ENCODE measurements at places on chromosomes 5 and 9.

DNA sequence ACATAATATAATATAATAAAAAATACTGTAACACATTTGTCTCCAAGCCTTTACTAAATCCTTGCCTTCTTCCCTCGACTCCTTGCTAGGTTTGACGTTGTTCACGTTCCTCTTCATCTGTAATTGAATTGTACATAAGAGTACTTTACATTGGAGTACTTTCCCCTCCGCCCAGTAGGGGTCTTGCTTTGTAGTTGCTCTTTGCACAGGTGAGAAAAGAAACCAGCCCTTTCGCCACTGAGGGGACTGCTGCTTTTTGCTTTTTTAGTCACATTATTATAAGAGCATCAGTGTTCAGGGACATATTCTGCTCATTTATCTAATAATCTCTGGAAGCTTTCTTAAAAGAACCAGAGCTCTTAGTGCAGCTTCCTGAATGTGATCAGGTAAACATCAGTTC lies 115.0 kb downstream of the CETN3 start:
- no peak for DNase-seq

GRCh38 chr9:107597743-107598217 lies 108.2 kb upstream of the KLF4 start:
- DNase-seq, result no peak

GRCh38 chr9:8961186-8961851 lies 1161.7 kb upstream of the DMAC1 start:
- DNase-seq, result no peak

GRCh38 chr5:18270635-18271338 lies 636.5 kb downstream of the TAF11L14 start:
- no peak for DNase-seq

DNA sequence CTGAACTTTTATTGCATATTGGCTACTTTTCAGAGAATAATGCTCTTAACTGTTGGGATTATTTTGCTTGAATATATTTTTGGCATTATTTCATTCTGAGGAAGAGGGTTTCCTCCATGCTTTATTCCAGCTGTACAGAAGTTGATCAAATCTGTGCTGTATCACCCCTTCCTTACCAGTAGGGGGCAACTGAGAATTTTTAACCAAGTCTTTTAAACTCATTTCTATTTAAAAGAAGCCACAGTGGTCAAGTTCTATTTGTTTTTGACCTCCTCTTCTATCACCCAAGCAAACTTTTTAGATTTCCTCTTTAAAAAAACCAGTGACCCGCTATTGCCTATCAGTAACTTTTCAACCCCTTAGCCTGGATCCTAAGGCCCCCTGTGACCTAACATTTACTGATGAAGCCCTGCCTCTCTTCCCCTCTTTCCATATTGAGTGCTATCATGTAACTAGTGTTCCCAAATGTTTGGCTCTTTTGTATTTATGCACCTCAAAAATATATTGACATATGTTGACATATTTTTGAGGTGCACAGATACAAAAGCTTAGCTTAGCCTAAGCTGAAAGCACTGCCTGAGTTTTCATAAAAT lies 80.6 kb downstream of the FBXO4 start:
- DNase-seq, result no peak

GRCh38 chr5:179208706-179209358 lies 136.4 kb downstream of the ADAMTS2 start:
- no peak for DNase-seq

DNA sequence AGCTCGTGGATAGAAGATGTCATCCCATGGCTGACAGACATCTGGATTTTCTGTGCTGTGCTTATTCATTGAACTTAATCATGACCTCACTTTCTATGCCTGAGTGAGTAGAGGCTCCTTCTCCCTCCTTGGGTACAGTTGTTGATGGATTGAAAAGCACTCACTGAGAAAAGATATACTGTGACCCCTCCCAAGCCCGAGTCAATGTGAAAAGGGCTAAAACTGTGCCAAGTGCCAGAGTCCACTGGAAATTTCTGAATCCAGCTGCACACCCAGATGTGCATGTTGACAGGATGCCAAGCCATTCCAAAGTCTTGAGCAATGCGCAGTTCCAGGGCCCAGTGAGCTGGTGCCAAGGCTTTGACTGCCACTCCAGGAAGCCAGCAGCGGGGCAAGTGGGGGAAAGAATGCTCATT lies 473.0 kb downstream of the NTRK2 start:
- DNase-seq, result no peak

DNA sequence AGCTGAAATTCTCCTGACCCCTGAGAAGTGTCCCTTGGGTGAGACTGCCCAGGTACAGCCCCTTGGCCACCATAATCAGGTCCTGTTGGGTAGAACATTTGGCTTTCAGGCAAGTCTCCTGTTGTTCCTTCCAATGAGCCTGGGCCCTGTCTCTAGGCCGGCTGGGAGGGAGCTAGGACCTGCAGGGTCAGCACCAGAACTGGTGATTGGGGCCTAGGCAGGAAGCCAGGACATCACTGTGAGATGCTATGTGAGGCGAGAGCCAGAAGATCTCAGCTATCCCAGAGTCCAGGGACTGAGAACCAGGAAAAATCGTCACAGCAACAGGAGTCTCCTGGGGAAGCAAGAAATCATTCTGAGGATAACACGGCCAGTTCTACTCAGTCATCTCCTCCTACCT lies 51.5 kb downstream of the PCDH1 start:
- DNase-seq, result no peak

DNA sequence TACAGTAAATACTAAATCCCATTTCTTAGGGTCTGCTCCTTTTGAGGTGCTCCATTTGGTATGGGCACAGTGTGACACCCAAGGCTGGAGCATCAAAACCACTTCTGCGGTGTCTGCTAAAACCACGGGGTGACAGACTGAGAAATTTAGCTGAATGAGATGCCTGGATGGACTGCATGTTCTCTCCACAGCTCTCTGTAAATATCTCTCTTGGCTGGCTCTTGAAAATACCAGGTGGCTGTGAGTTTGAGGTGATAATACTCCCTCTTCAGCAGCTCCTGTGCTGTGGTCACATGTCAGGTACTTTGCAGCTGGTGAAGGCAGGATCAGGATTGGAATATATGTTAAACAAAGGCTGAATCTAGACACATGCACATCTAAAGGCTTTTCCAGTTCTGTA lies 93.7 kb upstream of the SIMC1 start:
- no peak for DNase-seq

DNA sequence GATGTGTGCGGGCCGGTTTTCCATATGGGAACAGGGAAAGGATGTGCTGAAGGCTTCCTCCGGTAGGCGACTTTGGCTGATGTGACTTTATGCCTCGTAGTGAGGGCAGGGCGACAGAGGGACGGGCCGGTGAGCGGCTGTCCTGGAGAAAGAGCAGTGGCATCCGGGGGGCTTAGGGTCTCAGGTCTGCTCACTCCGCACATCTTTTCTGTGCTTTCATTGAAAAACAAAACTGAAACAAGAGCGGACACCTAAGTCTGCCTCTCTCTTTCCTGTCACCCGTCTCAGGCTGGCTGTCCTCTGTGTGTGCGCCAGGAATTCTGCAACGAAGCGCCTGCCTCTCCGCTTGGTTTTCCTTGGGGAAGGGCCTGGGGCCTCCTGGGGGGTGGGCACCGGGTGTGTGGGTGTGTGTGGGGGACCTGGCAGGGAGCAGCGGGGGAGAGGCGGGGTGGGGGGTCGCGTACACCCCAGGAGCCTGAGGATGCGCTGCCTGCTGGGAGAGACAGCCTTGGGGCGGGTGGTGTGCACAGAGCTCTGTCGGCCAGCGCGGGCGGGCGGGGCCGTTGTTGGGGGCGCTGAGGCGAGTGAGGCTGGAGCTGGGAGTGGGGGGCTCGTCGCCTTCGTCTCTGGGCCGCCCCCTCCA lies 580 bp upstream of the PRRX2 start:
- no peak for DNase-seq

- no peak for DNase-seq
Measured at GRCh38 chr9:78009186-78009585, 22.4 kb downstream of the GNAQ start.

DNA sequence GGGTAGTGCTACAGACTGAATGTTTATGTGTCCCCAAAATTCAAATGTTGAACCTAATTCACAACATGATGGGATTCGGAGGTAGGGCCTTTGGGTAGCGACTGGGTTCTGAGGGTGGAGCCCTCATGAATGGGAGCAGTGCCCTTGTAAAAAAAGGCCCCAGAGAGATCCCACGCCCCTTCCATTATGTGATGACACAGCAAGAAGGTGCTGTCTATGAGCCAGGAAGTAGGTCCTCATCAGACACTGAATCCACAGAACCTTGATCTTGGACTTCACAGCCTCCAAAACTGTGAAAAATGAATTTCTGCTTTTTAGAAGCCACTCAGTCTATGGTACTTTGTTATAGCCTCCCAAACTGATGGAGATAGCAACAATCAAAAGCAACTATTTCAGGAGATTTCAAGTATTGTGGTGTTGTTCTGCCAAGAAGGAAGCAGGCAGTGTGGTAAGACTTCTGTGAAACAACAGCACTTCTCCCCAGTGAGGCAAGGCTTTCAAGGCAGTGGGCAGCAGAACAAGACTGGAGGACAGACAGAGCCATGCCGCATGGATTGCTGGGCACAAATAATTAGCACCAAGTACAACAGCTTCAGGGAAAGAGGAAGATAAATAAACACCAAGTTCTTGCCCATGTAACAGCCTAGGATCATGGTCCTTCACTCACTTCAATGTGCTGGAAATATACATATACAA lies 76.1 kb downstream of the OR2K2 start:
- no peak for DNase-seq

- DNase-seq, result no peak
Measured at GRCh38 chr9:123033352-123033751, at the start of gene GPR21. TSS of gene GPR21 (plus strand) at chr9:123033667. CDS start at chr9:123034567, 900 bp downstream.

DNA sequence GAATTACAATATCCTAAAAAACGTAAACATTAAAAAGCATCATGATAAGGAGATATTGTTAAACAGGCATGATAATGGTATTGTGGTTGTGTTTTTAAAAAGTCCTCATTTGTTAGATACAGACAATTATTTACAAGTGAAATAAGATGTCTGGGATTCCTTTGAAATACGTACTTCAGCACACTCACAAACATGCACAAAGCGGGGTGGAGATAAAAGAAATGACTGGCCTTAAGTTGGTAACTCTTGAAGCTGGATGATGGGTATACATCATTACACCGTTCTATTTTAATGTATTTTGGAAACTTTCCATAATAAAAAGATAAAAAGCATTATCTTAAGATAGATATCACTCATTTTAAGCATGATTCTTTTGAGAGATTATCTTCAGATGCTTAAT lies 1.0 kb downstream of the FAM200C start:
- DNase-seq, result no peak

DNA sequence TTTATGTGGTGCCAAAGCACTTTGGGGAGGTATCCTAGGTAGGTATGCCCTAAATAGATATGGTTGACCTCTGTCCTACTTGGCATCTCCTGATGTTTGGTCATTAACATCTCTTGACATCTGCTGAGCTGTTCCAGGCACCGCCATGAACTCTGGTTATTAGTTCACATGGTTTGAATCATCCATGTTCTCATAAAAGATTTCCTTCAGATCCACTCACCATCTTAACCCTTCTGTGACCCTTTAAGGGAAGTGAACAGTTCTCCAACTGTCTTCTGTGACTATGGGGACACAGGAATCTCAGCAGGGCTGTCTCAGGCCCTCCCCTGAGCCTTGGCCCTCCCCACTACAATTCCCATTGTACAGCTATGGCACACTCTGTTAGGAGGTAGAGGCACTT lies 167.7 kb downstream of the CDH6 start:
- no peak for DNase-seq

- DNase-seq, result no peak
Measured at GRCh38 chr9:92191801-92192200, 76.6 kb upstream of the SPTLC1 start.

DNA sequence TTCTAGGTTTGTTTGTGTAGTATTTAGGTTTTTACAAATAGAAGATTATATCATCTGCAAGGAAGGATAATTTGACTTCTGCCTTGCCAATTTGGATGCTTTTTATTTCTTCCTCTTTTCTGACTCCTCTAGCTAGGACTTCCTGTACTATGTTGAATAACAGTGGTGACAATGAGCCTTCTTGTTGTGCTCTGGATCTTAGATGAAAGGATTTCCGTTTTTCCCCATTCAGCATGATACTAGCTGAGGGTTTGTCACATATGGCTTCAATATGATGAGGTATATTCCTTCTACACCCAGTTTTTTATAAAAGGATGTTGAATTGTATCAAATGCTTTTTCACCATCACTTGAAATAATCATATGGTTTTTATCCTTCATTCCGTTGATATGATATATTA lies 101.4 kb downstream of the FBXO4 start:
- DNase-seq, result no peak

DNA sequence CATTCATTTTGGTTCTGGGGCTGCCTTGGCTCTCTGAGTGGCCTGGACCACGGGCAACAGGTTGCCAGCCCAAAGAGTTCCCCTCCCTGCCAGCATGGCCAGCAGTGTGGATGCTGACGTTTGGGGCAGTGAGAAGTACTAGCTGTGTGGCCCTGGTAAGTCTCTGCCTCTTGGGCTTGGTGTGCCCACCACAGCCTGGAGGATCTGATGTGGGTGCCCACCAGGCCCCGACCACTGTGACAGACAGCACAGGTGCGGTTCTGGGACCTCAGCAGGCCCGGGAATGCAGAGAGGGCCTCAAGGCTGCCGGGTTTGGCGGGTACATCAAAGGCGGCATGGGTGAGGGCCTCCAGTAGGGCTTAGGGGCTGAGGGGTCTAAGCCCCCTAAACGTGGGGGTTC lies 33.6 kb upstream of the PITX1 start:
- DNase-seq, result no peak

GRCh38 chr5:1476181-1476966 lies 31.1 kb upstream of the SLC6A3 start:
- no peak for DNase-seq

GRCh38 chr9:9565700-9566099 lies 1047.1 kb downstream of the PTPRD start:
- DNase-seq, result no peak

GRCh38 chr5:62489471-62489870 lies 76.9 kb downstream of the IPO11 start:
- DNase-seq, result no peak

GRCh38 chr5:91532779-91533178 lies 149.7 kb upstream of the ARRDC3 start:
- DNase-seq, result no peak

- no peak for DNase-seq
Measured at GRCh38 chr5:15959370-15960164, 220.0 kb downstream of the MARCHF11 start.

DNA sequence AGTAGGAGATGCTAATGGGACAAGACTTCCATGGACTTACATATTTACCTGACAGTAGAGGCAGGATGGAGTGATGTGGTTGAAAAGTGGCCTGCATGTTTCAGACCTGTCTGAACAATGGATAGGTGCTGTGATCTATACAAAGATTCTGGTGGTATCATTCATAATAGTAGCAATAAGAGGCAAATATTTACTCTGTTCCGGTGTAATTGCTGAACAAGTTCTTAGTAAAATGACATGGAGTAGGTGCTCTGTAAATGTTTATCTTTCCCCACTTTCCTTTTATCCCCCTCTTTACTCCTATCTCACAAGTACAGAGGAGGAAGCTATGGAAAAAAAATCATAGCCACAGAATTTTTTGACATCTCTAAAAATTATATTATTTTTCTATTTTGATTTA lies 159.0 kb upstream of the SLC12A2 start:
- DNase-seq, result no peak

GRCh38 chr5:78269088-78269703 lies 25.3 kb downstream of the AP3B1 start:
- no peak for DNase-seq
